Activated T-cell treated with anti-CD3 and anti-CD28 coated beads, Interleukin-2, amount 50 U/mL, for 1 hour (primary cell): ENCODE measurements at places on chromosomes 4 and X.

DNA sequence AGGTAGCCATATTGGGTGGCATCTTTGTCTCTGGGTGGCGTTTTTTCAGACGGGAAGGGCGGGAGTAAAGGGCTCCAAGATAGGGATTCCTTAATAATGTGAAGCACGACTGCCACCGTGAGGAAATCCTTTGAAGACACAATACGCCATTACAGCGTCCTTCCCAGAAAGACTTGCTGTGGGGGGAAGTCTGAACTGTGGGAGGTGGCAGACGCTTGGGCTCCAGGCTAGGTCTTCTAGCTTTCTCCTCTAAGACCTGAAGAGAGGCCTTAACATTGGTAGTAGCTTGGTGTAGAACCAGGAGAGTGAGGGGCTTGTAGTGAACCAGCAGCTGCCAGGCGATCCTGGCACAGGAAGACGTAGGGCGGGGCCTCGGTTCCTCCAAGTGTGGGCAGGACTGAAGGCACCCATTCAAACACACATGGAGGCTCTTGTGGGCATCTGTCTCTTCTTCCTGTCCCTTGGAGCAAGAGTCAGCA is 197.3 kb downstream of the OR13H1 start:
- DNase-seq, result peak; percentile 77

DNA sequence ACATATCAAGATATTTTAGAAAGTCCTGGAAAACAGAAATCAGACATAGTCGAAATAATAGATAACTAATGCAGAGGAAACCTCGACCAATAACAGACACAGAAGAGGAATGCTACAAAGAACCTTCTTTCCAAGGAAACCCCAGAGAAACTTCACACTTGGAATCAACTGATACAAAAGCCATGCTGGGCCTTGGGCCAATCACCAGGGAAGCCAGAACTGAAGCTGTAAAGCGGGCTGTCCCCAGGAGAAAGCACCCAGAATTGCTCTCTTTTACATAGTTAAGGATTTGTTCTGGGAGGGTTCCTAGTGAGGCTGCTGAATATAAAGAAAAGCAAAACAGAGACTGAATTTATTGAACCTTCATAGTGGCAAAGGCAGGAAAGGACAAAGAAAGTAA is 100.5 kb downstream of the PRDM5 start:
- no peak for DNase-seq

DNA sequence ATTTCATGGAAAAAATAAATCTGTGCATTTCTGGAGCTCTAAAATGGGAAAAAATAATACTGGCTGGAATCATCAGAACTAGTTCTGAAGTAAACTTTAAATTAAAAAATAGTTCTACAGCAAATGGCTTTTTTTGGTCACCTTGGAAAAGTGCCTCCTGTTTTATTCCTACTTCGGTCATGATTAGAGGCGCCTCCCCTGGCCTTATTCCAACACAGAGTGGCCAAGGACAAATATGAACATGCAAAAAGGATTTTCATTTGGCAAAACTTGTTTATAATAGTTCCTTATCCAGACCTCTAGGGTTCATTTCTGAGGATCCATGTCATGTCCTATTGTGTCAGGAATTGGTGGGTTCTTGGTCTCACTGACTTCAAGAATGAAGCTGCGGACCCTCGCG is 11.1 kb upstream of the KLF8 start:
- DNase-seq, result no peak

GRCh38 chr4:24328310-24328709 is 256.0 kb downstream of the DHX15 start:
- no peak for DNase-seq

DNA sequence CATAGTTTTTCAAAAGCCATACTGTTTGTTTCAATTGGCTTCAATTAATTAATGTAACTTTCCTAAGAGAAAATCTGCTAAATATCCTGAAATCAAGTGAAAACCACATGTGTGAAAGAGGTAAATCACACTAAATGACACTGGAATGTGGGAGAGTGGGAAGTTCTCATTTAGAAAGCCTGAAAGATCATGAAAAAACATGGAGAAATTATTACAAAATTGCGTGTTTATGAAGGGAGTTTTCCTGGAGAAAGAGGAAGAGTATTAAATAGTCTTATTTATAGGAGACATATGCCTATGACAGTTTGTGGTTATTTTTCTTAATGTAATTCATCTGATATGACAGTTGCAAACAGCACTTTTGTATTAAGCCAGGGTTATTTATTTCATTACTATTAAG is 183.7 kb downstream of the DKK2 start:
- no peak for DNase-seq

- no peak for DNase-seq
Measured at GRCh38 chr4:88098993-88099752, 59.3 kb downstream of the ABCG2 start.

- DNase-seq, result no peak
Measured at GRCh38 chr4:165723051-165723795, 149.8 kb upstream of the TLL1 start.

GRCh38 chrX:134186362-134187121 is 50.4 kb upstream of the CCDC160 start:
- DNase-seq, result no peak

DNA sequence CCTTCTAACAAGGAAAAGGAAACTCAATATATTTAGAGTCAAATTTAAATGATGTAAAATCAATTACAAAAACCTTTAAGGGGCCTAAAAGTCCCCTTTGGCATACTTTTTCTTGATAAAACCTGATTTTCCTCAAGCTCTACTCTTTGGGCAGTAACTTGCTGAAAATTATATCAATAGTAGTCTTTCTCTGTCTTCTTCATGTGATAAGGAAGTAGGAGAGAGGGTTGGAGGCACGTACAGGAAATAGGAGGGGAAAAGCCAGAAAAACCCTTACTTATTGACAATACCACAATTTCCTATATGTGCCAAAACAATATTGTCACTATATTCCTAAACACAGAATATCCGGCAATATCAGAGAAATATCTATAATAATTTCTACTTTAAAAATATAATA is 9.6 kb downstream of the RHOH start:
- DNase-seq, result no peak

GRCh38 chr4:110087070-110087708 is 111.2 kb downstream of the ELOVL6 start:
- no peak for DNase-seq

DNA sequence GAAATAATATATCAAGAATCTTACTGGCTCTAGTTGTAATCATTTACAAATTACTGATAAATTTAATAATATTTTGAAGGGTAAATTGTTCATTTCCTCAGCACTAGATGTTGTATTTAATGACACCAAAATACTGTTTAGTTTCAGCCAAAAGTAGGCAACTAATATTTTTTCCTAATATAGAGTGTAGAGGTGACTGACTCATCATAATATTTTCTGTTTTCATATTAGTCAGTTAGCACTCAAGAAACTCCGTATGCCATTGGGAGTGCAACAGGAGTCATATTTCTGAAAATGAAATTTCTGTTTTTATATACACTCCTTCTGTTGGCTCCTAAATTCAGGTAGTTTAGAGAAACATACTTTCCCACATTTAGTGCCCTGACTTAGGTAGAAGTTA is 36.6 kb upstream of the PTPN13 start:
- no peak for DNase-seq

DNA sequence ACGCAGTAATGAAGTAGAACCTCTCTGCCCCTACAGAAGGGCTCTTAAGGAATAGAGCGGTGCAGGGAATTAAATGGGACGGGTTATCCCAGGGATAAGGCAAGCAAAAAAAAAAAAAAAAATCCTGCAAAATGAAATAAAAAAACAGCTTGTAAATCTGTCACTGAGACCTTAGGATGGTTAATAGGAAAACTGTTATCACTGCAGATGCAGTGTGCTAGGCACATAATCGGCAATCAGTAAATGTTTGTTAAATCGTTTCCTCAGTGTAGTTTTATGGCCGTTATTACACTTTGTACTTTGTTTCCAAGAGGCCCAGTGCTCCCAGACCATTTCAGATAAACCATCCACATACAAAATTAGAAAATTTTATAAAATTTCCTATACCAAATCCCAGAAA is 1.0 kb downstream of the HNRNPH2 start:
- DNase-seq, result no peak

GRCh38 chrX:29841750-29842149 is 373.6 kb upstream of the MAGEB2 start:
- no peak for DNase-seq

DNA sequence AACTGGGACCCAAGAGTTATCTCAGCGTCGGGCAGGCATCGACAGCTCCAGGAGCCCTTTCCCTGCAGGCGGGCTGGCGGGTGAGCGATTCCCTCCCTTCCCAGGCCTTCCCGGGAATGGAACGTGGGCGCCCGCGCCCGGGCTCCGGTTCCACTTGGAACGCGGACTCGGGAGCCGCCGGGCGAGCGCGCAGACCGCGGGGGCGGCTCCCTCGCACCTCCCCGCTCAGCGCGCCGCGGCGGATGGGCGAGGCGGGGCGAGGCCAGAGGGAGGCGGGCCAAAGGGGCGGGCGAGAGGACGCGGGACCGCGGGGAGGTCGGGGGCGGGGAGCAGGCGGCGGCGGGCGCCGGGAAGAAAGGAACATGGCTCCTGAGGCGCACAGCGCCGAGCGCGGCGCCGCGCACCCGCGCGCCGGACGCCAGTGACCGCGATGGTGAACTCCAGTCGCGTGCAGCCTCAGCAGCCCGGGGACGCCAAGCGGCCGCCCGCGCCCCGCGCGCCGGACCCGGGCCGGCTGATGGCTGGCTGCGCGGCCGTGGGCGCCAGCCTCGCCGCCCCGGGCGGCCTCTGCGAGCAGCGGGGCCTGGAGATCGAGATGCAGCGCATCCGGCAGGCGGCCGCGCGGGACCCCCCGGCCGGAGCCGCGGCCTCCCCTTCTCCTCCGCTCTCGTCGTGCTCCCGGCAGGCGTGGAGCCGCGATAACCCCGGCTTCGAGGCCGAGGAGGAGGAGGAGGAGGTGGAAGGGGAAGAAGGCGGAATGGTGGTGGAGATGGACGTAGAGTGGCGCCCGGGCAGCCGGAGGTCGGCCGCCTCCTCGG is at the start of gene PKD2:
Gene PKD2, plus strand, starts transcription at position 332 of the 818 bp plus-strand sequence. Its CDS starts 99 bp downstream, at position 431.
- peak; percentile 72 for DNase-seq

DNA sequence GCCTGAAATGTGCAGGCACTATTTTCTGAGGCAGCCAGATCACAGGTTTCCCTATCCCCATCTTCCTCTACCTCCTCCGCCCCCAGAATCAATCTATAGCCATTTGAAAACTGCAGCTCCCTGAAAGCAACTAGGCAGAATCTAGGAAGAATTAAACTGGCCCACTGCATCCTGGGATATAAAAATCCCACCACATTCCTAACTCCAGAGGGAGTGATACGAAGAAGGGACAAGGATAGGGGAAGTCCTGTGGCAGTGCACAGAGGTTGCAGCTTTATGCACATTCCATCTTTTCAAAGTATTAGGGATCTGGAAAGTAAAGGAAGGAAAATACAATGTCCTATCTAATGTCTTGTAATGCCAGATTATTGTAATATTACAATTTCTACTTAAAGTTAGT is 18.3 kb upstream of the HERC3 start:
- no peak for DNase-seq

DNA sequence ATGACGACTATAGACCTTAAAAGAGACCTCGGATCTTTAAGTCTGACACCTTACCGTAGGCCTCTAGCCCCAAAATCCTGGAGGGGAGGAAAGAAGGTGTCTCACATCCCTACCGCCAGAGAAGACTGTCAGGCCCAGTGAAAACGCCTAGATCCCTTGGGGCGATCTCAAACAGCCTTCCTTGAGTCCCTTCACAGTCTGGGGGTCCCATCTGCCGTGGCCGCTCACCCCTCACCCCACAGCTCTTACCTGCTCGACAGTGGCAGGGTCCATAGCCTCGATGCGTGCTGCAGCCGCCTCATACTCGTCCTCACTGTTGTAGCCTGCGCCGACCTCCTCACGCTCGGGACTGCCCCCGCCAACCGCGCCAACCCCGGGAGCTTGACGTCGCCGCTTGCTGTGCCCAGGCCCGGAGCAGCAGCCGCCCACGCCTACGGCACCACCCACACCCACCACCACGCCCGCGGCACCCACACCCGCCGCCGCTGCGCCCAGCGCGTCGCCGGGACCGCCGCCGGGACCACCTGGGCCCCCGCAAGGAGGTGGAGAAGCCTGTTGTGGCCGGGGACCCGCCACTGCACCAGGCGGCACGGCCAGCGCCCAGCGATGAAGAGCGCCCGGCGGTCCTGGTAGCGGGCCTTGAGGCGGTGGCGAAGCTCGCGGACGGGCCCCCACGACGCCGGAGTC is 536 bp downstream of the OTUD5 start:
- DNase-seq, result peak; percentile 62

- no peak for DNase-seq
Measured at GRCh38 chrX:101483705-101484104, 1.6 kb upstream of the ARMCX4 start.

DNA sequence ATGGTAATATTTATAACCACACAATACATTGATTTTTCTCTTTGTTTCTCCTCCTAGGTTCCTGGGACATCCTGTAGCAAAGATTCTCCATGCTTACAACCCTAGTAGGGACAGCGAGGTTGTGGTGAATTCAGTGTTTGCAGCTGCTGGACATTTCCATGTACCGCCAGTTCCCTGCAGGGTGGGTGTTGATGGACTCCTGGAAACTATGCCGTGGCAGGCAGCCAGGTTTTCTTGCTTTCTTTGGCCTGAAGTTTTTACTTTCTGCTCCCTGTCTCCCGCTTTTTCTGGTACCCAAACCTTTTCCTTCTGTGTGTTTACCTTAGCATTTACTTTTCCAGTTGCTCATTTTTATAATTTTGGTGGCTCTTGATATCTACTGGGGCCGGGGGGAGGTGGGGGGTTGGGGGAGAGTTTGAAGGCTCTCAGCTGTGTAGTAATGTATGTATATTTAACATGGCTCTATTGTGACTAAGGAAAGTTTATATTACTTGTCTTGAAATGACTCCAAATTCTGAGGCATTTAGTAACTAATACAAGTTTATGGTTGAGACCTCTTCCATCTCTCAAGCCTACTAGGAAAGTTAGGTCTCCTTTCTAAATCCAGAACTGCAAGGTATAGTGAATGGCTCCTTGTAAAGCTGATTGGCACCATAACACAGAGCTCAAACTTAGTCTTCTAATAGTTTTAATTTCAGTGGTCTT is 89.7 kb downstream of the TMEM131L start:
- DNase-seq, result no peak

- DNase-seq, result no peak
Measured at GRCh38 chrX:22652596-22652995, 347.2 kb upstream of the DDX53 start.

- DNase-seq, result no peak
Measured at GRCh38 chr4:93617606-93618005, 210.9 kb upstream of the ATOH1 start.

DNA sequence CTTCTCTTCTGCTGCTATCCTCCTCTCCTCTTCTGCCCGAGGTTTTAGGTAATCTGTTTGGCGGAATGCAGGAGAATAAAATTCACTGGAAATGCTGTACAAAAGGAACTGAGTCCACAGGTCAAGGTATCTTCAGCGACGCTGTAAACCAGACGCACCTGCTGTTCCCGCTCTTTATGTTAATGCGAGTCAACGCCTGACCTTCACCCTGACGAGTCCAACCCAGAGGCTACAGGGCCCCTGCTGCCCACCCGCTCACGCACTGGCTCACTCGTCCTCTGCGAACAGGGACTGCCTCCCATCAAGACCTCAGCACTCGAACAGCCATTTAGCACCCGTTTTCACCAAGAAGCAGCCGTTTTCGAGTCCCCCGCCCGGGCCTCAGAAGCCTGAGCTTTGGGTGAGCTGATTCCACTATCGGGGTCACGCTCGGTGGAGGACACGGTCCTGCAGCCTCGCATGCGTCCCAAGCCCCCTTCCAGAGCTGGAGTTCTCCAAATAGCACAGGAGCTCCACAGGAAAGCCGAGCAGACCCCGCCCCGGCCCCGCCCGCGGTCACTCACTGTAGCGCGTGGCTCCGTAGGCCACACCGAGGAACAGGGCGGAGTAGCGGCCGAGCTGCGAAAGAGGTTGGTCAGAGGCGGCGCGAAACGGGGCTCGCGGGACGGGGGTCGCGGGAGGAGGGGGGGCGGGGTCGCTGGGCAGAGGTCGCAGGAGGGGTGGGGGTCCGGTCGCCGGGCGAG is 556 bp downstream of the ATP5ME start:
- DNase-seq, result no peak
